ENCODE measurements at places on chromosomes 2 and 18. TPM values are rescaled to one million over a fixed set of nuclear protein-coding genes. Genes with fewer than 3 reads are reported as not detected.

MYO3B gene
- 0.34 TPM for total RNA-seq

TMEM17 gene
- 1.7 TPM for total RNA-seq

RIT2 gene
- not detected for total RNA-seq

ATOH8 gene
- not detected for total RNA-seq

PSMD1 gene
- 109 TPM for total RNA-seq

EMILIN1 gene
- 0.34 TPM for total RNA-seq

All from nasal cavity respiratory epithelium epithelial cell of viscerocranial mucosa (primary cell).